ENCODE measurements at places on chromosomes 7 and 10.

- no peak for DNase-seq
Measured at GRCh38 chr10:106956216-106956915, 208.1 kb downstream of the SORCS1 start.

DNA sequence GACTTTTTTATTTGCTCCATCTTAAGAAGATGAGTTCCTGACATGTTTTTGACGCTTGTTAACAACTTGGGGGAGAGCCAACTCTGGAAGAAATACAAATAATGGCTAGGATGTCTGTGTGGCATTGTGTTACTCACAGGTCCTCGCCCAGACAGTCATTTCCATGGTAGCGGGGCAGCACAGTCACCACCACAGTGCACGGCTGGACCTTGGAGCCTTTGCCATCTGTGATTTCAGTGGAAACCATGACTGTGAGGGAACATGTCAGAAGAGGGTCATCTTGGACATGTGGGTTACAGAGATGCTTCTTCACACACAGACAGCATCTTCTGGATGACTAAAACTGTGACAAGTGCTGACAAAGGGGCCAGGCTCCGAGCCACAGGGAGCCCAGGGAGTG is 74.5 kb downstream of the PKD1L1 start:
- DNase-seq = no peak

DNA sequence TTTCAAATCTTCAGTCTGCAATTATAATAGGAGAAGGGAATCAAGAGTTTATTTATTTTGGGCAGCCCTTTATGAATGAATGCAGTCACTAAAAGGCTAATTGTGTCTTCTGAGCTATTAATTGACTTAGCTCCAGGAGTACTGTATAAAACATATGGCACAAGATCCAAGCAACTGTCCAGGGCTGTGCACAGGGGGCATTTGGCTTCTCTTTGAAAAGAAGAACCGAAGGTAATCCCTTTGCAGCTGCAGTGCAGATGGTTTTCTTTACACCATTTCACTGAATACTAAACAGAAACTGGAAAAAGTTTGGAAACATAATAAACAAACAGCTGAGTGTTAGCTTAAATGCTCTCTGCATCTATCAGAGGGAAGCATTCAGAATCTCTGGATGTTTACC is 282.6 kb upstream of the LRRN3 start:
- DNase-seq = no peak

- no peak for DNase-seq
Measured at GRCh38 chr10:131751827-131752775, 148.7 kb upstream of the PPP2R2D start.

DNA sequence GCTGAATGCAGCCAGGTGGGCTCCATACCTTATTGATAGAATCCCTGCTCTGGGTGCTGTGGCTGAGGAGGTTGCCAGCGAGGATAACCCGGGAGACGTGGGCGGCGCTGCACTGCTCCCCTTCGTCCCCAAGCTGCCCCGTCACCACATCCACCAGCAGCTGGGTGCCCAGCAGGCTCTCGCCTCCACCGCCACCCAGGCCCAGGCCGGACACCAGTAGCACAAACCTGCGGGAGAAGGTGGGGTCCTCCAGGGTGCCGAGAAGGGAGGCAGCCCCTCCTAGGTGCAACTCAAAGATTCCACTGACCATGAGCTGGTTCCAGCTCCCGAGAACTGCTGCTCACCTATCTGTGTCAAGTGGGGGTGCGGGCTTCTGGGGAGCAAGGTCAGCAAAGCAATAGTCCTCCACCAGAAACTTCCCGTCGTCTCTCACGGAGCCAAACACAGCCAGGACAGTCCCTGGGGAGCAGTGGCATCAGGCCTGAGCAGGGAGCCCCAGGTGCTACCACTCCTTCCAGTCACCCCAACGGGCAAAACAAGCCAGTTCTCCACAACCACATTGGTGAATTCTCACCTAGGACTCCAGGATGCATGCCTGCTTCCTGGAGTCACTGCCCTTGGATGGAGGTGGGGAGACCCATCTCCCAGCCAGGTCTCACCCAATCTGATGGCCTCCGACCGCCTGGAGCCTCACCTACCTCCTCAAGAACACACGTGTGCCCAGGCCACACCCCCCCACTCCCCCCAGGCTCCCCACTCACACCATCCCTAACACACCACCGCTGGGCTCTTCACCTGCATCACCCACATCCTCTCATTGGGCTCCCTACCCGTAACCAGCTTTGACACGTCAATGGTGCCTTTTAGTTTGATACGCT is 6.3 kb downstream of the POLD2 start:
- DNase-seq = no peak

GRCh38 chr7:143012001-143012400 is 14.9 kb downstream of the OR9A2 start:
- no peak for DNase-seq

GRCh38 chr10:69392481-69393000 is 24.2 kb downstream of the TACR2 start:
- peak; percentile 86 for DNase-seq

DNA sequence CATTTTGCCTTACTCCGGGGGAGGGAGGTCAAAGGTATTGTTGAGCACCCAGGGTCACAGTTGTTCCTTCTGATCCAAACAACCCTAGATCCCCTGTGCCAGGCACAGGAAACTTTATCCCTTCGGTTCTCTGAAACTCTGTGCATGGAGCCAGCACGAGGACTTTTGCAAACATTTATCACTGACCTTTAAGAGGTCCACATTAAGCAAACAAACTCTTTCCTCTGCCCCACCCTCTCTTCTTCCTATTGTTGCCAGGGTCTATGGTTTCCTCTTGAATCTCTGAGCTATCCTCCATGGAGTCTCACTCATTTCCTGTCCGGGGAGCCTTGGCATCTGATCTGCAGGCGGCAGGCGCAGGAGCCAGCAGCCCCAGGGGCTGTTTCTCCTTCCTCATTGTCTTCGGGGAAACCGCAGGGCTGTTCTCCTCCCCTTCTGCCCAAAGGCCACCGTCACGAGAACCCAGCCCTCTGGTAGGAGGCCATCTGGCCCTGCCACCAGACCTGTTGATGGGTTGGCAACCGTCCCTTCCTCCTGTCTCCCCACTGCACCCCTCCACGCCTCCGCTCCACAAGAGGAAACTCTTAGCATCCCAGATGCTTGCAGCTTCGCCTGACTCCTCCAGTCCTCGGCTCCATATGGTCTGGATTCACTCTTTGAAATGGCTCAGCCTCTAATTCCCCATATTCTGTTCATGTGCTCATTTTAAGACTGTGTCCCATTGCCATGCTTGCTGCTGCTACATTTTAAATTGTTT is 327.3 kb upstream of the NRP1 start:
- peak; percentile 72 for DNase-seq

DNA sequence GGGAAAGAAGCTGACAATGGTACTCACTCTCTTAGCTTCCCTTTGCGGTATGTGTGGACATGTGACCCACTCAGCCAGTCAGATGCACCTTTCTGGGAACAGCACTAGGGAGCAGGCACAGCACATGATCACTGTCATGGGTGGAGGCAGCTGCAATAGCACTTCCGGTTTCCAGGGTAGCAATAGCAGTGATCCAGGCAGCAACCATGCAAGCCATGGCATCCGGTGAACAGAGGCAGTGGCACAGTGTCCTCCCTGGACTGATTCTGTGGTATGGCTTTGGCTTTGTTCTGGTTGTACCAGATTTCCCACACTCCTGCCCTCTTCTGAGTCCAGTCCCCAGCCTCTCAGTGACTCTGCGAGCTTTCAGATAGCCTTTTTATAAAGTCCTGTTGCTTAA is 86.8 kb upstream of the NAMPT start:
- DNase-seq = no peak

DNA sequence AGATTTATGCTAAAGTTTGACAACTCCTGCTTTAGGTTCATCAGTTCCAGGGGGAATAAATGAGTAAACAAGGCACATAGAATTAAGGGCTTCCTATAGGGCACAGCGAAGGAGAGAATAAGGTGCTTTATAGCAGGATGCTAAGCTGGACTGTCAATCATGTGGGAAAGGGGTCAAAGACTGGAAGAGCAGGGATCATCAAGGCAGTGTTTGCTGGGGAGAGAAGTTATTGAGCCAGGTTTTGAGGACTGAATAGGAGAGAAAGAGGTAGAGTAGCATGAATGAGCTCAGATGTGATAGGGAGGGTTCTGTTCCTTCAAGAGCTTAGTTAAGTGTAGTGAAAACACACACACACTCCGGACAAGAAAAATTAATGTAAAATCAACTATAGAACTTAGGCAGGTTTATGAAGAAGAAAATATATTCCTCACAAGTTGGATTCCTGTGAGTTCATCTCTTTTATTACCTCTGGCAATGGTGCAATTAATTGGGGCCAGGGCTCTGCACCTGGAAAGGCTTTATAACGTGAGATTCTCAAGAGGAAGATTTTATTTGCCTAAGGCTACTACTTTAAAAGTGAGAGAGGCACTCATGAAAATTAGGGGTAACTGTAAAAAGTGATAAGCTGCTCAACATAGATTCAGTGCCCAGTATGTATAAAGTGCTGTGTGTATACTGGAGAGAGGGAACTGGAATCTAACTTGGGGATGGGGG is 222.4 kb downstream of the AUTS2 start:
- DNase-seq = no peak

- DNase-seq = no peak
Measured at GRCh38 chr7:1483536-1484505, 20.4 kb downstream of the INTS1 start.

GRCh38 chr7:38310591-38311101 is 37.2 kb upstream of the TARP start:
- peak; percentile 63 for DNase-seq

GRCh38 chr7:74099031-74099430 is 15.4 kb downstream of the LIMK1 start:
- no peak for DNase-seq

GRCh38 chr10:62597226-62597625 is 207.3 kb upstream of the ADO start:
- DNase-seq = no peak

- no peak for DNase-seq
Measured at GRCh38 chr7:93165447-93165846, 17.3 kb upstream of the SAMD9L start.

- DNase-seq = no peak
Measured at GRCh38 chr10:43316988-43317387, 50.1 kb upstream of the RASGEF1A start.

GRCh38 chr7:37920849-37921805 is 687 bp downstream of the EPDR1 start:
- DNase-seq = peak; percentile 30

DNA sequence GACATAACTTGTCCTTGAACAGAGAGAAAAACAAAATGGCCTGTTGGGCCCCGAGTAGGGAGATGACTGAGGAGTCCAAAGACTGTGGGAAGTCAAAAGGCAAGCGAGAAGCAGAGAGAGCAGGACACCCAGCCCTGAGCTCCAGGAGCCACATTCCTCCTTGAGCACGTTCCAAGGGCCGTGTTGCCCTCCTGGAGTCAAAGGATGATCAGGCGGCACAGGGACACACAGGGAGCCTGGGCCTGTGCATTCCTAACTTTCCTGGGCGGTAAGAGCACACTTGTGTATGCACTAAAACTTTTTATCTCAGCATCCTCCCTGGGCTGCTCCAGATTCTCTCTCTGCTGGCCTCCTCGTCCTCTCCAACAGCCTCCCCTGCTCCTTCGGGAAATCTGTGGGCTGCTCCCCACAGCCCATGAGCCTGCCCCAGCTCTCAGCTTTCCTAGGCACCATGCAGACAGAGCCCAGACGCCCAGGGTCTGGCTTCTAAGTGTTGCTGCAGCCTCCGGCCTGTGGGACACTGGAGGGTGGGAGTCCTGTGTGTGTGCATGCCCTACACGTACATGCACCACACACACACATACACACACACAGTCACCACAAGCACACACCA is 281.8 kb downstream of the POU6F2 start:
- DNase-seq = no peak

DNA sequence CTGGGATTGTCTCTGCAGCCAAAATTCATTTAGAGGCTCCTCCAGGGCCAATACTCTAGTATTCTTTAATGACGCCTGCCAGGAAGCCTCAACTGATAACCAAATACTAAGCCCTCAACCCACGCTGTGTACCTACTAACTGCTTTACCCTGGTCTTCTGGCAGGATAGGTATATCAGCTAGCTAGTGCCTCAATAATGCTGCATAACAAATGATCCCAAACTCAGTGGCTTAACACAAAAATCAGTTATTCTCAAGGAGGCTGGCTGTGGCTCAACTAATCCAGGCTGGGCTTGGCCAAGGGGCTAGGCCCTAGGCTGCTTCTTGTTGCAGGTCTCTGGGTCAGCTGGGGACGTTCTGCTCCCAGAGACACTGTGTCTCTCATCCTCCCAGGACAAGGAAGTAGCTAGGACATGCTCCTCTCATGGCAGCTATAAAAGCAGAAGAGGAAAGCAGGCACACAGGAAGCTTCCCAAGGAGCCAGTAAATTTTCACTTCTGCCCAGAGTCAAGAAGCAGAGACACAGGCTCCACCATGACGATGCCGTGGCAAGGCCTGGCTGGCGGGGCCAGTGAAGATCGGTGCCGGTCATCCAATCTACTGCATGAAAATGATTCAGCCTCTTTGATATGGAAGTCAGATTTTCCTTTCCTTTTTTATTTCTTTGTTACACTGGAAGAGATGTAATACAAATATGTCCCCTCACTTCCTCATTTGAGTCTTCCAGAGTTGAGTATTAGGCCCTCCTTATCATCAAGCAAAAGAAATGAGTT is 28.6 kb upstream of the COL13A1 start:
- DNase-seq = no peak

GRCh38 chr7:42059275-42059674 is 177.7 kb downstream of the GLI3 start:
- no peak for DNase-seq

- DNase-seq = no peak
Measured at GRCh38 chr10:15374156-15374555, 3.1 kb upstream of the FAM171A1 start.

DNA sequence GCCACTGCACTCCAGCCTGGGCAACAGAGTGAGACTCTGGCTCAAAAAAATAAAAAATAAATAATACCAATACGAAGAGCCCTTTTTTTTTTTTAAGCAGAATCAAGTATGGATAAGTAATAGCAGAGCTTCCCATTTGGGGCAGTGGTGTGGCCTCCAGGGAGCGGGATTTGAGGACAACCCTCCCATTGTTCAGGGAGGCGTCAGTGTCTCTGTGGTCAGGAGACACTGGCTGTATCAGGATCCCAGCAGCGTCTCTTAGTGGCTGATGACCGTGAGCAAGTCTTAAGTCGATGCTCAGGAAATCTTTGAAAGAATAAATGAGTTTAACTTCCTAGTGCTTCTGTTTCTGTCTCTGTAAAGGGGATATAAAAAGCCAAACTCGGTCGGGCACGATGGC is 25.2 kb upstream of the SH2B2 start:
- DNase-seq = no peak

- DNase-seq = no peak
Measured at GRCh38 chr10:23568996-23569395, 130.1 kb downstream of the OTUD1 start.

Measured in left ventricle myocardium inferior (tissue), 1 donor.